ENCODE measurements at places on chromosomes 2 and 18. TPM values are rescaled to one million over a fixed set of nuclear protein-coding genes. Genes with fewer than 3 reads are reported as not detected.

Gene HNMT
- total RNA-seq: 64.4 TPM

DNA sequence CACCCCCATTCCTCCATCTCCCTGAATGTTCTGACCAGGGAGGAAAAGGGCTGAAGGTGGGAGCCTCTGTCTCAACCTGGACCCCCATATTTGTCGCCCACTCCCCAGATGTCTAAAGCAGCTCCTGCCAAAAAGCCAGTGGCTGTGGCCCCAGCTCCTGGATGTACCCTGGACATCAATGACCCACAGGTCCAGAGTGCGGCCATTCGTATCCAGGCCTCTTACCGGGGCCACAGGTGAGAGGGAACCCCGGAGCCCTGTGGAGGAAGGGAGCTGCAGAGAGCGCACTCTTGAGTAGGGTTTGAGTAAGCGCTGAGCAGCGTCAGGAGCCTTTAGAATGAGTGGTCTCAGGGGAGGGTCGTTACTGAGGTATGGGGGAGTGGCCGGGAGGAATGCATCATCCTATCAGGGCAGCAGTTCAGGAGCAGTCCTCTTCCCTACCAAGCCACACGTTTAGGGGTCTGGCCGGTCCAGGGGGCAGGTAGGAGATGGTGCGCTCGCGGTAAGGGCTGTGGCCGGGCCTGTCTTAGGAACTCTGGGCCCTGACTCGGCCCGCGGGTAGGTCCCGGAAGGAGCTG, 2.4 kb upstream of the GMPPA start:
- no peak for DNase-seq

- DNase-seq: peak; percentile 91
Observed at GRCh38 chr2:47076586-47077441, 78.3 kb downstream of the STPG4 start.

DNA sequence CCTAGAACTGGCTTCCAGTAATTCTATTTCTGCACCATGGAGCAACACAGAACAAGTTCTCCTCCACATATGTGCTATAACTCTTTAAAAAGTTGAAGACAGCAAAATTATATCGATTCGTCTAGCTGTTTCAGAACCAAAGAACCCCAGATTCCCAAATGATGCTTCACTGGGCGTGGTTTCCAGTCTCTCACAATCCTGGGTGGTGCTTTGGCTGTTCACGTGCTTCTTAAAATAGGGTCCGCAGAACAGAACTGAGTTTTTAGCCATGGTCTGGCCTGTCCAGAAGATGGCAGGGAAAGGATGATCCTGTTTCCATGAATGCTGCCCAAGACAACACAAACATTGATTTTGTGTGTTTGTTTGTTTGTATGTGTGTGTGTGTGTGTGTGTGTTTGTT, 37.6 kb upstream of the PARD3B start:
- DNase-seq: no peak

DNA sequence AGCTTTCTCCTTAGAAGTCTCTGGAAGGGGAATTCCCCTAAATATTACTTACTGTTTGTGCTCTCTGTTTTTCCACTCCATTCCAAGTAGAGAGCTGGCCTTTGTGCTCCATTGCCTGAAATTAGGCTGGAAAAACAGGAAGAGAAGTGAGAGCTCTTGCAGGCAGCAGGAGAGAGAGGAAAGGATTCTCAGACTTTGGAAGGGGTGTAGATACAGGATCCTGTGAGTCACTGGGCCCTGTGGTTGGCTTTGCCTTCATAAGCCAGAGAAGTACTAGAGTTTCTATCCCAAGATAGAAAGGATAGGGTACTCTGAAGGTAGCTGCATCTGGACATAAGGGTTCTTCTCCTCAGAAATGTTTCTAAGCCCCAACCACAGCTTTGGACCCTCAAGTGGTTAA, 188.9 kb downstream of the CMPK2 start:
- DNase-seq: no peak

GRCh38 chr18:55375930-55376329, 212.1 kb downstream of the TCF4 start:
- DNase-seq: no peak

Gene NOP58
- total RNA-seq: 53.8 TPM

Gene EIF2AK3
- 25.9 TPM for total RNA-seq

- DNase-seq: no peak
Observed at GRCh38 chr2:206974551-206974950, 35.2 kb downstream of the CPO start.

GRCh38 chr2:1713142-1713838, 31.0 kb downstream of the PXDN start:
- no peak for DNase-seq

Gene QPCT
- 27.1 TPM for total RNA-seq

GRCh38 chr18:62170857-62171256, 16.0 kb downstream of the PIGN start:
- DNase-seq: no peak

Gene FBLN7
- total RNA-seq: 1.3 TPM

Gene DPYSL5
- not detected for total RNA-seq

- no peak for DNase-seq
Observed at GRCh38 chr2:96248624-96249023, 17.2 kb downstream of the TMEM127 start.

DNA sequence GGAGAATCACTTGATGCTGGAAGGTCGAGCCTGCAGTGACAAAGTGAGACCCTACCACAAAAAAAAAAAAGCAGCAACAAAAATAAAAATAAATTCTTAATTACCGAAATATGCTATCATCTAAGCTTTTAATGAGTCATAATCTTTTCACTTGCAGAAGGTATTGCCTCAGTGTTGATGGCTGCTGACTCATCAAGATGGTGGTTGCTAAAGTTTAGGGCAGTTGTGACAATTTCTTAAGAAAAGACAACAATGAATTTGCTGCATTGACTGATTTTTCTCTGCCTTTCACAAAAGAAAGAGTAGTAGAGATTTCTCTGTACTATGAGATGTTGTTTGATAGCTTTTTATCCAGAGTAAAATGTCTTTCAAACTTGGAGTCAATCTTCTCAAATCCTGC, 1809.0 kb downstream of the SUCLG1 start:
- no peak for DNase-seq

DNA sequence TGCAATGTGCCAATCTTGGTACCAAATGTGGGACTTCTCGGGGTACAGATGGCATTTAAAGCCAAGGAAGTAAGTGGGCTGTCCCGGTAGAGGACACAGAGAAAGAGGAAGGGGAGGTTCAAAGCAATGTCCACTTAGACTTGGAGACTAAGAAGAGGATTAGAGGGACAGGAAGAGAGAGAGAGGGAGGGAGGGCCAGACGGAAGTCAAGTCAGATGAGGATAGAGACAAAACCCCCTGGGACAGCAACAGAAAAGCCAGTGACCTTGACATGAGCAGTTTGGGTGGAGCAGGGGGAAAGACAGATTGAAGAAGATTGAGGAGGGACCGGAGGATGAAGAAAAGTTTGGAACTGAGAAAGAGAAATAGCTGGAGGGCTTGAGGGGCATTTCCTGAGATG, 164.5 kb downstream of the NCK2 start:
- DNase-seq: no peak

DNA sequence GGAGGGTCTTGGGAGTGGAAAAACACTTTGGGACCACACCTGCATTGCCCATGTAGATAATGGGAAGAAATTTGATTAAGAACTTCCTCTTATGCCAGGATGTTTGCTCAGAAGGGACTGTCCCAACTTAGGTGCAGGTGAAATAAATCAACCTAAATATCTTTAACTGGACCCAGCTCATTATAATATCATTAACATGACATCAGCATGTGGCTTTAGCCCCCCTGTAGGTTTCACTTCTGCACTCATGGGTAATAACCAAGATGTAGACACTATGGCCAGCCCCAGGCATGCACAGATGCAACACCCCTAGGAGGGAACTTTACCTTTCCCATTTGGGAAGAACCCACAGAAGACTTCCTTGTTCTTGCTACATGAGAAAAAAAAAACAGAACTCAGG, 227.4 kb upstream of the ZNF804A start:
- DNase-seq: no peak

Gene MERTK
- under 0.01 TPM for total RNA-seq

Gene UGT1A5
- not detected for total RNA-seq

Gene COA5
- total RNA-seq: 12.6 TPM
